ENCODE measurements at places on chromosomes 3 and 15.

DNA sequence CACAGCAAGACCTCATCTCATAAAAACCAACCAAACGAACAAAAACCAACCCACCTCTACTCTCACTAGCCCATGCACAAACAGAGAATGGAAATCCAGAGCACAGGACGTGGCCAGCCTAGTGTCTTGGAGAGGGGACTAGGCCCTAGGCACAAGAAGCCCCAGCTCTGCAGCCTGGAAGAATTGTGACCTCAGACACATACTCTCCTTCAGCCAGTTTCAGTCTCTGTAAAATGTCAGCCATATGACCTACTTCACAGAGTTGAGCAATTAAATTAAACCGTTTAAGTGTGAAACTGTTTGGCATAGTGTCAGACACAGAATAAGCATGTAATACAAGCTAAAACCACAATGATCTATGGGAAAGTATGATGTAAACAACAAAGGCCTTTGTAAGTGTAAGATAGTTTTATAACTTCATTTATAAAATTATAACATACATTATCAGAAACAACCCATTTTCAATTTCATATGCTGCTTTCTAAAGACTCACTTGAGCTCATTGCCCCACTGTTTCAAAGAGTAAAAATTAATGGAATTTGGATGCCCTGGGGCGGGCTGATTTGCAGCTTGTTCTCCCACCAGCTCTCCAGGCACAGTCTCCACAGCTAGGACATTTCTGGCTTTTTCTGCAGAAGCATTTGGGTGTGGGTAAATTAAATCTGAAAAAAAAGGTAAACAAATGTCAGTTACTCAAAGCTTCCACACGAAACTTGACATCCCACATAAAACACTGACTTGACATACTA is 32.9 kb downstream of the TBC1D2B start:
- DNase-seq: peak; percentile 40

DNA sequence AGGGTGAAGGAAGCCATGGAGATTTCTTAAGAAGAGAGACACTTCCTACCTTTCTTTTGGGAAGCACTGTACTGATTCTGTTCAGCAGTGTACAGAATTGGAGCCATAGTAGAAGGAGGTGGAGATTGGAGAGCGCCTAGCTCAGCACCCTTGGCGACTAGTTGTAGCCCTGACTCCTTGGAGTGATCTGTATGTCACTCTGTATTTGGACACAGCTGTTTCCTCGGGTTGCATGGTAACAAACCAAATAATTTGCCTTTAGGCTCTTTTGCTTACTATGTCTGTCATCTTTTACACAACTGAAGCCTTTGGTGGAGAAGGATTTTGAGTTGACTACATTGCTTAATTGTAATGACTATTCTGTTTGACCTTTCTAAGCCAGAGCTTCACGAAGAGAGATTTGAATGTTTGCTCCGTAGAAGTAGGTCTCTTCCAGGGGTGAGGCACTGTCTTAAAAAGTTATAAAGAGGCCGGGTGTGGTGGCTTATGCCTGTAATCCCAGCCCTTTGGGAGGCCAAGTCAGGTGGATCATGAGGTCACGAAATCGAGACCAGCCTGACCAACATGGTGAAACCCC is 77.1 kb downstream of the AKAP13 start:
- DNase-seq: no peak

DNA sequence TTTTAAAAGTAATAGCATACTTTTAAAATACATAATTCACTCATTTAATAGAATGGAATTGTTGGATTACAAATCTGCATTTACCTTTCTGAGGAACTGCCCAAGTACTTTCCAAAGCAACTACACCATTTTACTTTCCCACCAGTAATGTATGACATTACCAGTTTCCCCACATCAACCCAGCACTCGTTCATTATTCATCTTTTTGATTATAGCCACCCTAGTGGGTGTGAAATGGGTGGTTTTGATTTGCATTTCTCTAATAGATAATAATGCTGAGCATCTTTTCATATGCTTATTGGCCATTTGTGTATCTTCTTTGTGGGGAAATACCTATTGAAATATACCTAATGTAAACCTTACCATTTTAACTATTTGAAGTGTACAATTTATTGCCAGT is 18.0 kb upstream of the EBLN2 start:
- no peak for DNase-seq

GRCh38 chr15:101466188-101466587 is 23.3 kb downstream of the PCSK6 start:
- DNase-seq: no peak

- no peak for DNase-seq
These were observed 35.7 kb downstream of the CLK3 start for GRCh38 chr15:74651242-74651741.

- DNase-seq: peak; percentile 19
These were observed 2.4 kb downstream of the RPL39L start for GRCh38 chr3:187136936-187137335.

- DNase-seq: no peak
These were observed 37.4 kb downstream of the FRMD5 start for GRCh38 chr15:44157679-44158078.

DNA sequence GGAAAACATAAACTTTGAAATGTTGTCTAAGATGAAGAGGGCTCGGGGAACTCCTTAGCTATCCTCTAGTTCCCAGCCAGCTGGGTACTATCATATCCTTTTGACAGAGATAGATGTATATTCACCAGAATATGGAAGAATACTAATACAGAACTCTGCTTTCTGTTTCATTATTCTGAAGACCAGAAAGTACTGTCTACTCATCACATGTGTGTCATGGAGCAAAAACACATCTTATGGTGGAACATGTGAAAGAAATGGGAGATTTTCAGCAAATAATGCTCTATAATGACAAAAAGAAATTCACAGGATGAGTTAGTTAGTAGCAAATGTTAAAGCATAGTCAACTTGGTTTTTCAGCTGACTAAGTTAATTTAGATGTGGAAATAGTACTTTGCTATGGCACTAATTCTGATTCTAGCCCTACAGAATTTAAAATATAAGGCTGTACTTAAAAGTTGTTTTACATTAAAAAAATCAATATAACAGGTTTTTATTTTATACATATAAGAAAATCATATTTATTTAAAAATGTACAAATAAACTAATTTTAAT is 16.5 kb downstream of the ISL2 start:
- no peak for DNase-seq

DNA sequence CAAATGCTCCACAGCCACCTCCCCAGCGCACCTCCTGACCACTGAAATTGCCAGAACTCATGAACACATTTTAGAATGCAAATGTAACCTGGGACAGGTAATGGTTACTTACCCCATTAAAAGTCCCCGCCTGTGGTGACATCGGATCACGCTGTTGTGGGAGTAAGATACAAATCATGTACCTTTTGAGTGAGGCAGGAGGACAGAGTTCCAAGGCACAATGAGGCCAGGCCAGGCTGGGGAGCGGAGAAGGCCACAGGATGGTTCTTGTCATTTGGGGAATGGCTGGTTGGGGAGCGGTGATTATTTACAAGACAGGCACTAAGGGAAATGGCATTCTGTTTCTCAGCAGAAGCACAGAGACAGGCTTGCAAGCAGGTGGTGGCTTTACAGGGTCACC is 490.0 kb downstream of the EDEM1 start:
- DNase-seq: no peak

- no peak for DNase-seq
These were observed 151.6 kb downstream of the TMCO5A start for GRCh38 chr15:38085931-38086568.

GRCh38 chr3:8952130-8952529 is 11.1 kb downstream of the RAD18 start:
- DNase-seq: no peak

DNA sequence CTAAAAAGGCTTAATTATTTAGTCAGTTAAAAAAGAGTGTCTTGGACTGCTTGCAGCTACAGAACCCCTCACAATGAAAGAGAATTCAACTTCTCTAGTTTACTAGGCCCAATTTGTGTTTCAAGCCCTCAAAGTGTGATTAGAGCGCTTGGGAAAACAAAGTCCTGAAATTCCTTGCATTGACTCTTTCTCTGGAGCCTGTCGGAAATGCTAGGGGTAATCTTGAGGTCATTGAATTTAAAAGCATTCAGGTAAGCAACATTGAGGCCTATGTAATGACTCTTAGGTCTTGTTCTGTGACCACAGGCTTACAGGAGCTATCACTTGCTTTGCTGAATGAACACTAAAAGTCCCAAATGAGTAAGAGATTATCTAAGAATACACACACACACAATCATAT is 186.0 kb downstream of the NLGN1 start:
- no peak for DNase-seq

- peak; percentile 11 for DNase-seq
These were observed 90.6 kb upstream of the UMPS start for GRCh38 chr3:124639406-124640237.

DNA sequence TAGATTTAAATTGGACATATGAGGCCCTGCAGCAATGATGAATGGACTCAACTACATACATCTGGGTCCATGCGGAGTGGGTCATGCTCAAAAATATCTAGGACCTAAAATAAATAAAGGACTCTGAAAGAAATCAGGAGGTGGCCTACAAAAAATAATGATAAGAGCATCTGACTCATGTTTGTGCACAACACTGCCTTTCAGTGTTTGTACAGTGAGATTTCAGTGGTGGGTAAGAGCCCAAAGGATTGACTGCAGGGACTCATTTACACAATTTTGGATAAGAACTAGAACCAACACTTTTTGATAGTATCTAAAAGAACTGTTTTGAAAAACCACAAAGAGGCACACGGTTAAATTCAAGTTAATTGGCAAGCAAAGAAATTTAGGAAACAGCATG is 285.5 kb downstream of the SLC9A9 start:
- DNase-seq: no peak

- DNase-seq: no peak
These were observed 414.6 kb upstream of the TBL1XR1 start for GRCh38 chr3:177611752-177612334.

- no peak for DNase-seq
These were observed 78.2 kb downstream of the LINGO1 start for GRCh38 chr15:77554306-77555080.

DNA sequence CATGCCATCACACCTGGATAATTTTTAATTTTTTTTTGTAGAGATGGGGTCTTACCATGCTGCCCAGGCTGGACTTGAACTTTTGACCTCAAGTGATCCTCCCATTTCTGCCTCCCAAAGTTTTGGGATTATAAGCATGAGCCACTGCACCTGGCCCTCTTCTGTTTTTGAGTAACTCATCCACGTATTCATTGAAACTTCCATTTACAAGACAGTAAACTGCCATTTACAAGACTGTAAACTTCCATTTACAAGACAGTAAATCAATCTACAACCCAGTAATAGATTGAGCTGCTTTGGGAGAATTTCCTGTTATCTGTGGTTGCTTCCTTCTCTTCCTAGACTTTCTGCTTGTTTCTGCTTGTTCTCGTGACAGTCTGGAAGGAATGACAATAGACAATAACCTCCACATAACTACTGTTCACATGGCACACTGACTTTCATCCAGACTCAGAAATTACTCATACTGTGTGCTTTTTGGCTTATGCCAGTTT is 114.7 kb upstream of the CCNL1 start:
- no peak for DNase-seq

DNA sequence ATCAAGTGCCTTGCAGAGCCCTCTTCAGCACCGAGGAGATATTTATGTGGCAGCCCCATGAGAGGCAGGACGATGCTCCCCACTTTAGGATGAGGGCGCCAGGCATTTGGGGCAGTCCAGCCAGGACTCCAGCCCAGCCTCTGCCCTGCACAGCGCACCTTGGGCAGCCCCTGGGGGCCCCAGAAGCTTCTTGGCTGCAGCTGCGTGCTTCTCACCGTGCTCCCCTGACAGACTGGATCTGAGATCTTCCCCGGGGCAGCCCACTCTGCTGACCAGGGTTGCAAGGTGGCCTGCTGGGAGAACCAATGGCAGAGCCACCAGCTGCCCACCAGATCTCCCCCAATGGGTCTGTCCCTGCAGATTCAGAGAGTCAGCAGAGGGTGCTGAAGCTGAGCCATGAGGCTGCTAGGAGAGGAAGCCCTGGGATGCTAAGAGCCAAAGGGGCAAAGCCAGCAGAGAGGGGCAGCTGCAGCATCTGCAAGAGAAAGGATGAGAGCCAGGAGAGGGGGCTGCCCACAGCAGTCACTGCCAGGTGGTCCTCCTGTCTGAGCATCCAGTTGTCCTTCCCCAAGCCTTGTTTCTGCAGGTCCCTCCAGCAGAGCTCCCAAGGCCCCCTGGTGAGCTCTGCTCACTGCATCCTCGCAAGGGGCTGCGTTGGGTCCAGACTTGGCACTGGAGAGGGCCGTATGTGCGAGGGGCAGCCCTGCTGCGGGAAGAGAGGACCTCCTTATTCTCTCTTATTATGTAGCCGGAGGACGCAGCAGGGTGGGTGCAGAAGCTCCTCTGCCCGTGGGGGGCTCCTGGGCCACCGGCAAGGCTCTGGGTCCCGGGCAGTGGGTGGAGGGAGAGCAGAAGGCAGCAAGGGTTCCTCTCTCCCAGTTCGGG is 14.7 kb upstream of the KLF13 start:
- DNase-seq: no peak

DNA sequence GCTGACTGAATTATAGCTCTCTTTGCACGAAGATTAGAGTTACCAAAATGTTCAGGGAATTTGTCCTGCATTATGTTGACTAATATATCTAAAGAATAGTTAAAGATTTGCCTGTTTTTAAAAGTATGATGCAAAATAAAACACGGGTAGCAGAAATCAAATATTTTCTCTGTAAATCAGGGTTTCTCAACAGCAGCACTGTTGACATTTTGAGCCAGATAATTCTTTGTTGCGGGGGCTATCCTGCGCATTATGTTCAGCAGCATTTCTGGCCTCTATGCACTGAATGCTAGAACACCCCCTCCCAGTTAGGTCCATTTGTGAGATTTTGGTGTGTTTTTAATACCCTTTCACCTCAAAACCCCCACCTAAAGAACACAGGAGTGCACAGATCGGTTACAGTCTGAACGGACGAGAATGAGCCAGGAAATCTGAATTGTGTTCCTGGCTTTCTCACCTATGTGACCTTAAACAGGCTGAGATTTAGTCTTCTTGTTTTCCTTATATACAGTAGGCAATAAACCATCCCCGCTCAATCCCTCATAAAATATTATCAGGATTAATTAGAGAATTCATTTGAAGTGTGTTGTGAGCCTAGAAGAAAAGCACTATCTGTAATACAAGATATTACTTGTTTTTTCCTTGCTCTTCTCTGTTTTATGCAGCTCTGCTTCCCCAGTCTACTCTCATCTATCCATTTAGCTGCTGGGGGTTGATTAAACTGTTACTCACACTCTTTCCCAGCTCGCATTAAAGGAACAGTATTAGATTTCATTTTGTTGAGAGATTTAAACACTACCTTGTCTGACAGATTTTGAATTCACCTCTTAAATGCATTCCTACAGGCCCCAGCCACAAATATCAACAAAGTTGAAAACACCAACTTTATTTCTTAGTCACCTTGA is 247.5 kb upstream of the GOLIM4 start:
- DNase-seq: no peak

DNA sequence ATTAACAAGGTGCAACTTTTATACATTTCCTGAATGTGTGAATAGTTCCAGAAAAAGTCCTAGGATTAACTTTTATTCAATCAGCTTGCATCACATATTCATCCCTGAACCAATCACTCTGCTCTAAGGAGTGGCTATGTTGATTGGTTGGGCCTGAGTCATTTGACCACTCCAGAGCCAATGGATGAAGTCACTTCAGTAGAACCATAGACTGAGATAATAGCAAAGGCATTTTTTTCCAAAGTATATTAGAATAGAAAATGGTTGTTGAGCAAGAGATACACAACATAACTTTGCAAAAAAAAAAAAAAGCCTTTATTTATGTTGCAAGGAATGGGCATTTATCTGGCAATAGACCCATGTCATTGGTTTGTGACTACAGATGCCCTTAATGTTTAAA is 55.5 kb upstream of the AGTR1 start:
- no peak for DNase-seq
